ENCODE measurements at places on chromosomes 7 and 10.

- DNase-seq = peak; percentile 28
Observed at GRCh38 chr7:3559278-3559677, 258.2 kb downstream of the SDK1 start.

DNA sequence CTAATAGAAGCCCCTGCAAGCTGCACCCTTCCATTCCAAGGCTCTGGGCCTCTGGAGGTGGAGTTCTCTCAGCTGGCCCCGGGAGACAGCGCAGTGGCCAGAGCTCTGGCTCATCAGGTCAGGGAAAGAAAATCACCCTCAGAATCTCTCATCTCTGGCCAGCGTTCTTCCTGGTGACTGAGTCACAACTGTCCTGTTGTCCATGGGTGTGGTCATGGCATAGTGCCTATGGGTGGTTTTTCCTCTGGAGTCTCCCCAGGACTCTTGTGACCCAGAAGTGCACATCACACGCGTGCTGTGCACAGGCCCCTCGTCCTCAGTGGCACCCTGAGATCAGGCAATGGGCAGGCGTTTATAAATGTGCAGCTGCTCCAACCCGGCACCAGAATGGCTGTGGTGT, 27.4 kb upstream of the FXYD4 start:
- no peak for DNase-seq

GRCh38 chr10:78778444-78779338, 290.1 kb upstream of the ZMIZ1 start:
- no peak for DNase-seq

- no peak for DNase-seq
Observed at GRCh38 chr7:152336754-152337368, 98.9 kb downstream of the KMT2C start.
